Stimulated activated CD8-positive, alpha-beta memory T cell treated with anti-CD3 and anti-CD28 coated beads, Interleukin-7, amount 100 ng/mL, for 48 hours (primary cell): ENCODE measurements at places on chromosomes 5 and 9.

- no peak for DNase-seq
These were observed 21.9 kb downstream of the WNT8A start for GRCh38 chr5:138105709-138106108.

- DNase-seq: no peak
These were observed 18.9 kb downstream of the ASPN start for GRCh38 chr9:92463387-92463786.

DNA sequence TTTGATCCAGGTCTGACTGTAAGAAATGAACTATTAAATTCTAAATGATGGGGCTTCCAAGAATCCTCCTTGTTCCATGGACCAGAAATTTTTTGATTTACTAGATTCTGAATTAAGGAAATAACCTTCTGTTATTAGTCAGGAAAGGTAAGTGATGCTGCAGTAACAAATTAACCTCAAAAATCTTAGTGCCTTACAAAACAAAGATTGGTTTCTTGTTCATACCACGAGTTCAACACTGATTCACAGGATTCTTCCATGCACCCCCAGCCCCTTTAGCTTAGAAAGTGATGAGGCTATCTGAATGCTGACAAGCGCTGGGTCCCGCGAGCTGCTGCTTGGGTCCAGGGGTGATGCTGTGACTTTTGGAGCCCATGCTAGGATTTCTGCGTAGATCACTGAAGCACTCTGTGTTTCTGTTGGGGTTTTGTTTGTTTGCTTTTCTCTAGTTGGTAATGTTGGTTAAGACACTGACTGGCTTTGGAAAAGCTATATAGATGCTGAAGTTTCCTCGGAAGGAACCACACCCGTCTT is 52.3 kb downstream of the COL15A1 start:
- no peak for DNase-seq

DNA sequence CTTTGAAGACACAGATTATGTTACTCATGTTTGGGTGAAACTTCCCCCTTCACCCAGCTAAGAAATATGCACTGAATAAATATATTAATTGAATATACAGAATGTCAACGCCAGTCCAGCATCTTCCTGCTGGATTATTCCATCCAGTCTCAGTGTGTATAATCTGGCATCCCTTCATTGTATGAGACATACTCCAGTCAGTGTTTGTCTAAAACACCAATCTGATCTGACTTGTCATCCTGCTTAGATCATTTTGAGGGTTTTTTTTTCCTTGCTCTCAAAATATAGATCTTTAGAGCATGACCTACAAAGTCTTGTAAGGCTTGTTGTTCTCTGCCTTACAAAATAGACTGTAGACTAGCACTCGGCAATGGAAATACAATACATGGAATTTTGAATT is 195.1 kb downstream of the SMARCA2 start:
- DNase-seq: no peak

DNA sequence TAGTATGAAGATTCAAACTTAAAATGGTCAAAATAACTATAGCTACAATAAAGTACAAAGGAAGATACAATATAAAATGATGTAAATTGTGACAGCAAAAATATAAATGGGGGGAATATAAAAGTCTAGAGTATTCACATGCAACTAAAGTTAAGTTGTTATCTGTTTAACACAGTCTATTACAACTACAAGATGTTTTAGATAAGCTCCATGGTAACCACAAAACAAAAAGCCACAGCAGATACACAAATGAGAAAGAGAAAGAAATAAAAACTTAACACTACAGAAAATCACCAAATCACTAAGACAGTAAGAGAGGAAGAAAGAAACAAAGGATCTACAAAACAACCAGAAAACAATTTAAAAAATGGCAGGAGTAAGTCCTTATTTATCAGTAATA is 17.0 kb upstream of the SH3TC2 start:
- no peak for DNase-seq

DNA sequence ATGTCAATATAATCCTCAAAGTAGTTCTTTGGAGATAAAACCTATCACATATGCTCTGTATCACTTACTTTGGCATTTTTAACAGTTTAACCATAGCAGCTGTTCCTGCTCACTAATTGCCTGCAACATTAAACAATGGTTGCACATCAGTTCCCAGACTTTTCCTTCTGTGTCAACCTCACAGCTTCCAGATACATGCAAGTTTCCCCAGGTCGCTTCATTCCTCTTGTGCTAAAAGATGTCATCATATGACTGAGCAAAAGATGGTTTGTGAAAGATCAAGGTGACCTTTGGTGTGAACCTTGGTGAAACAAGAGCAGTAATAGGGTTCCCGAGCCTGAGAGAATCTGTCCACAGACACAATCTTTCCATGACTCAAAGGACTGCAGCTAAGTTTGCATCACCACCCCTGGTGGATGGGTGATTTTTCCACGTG is 500.4 kb upstream of the PAPPA start:
- DNase-seq: no peak

GRCh38 chr5:52895572-52896413 is 93.4 kb upstream of the ITGA2 start:
- DNase-seq: no peak

DNA sequence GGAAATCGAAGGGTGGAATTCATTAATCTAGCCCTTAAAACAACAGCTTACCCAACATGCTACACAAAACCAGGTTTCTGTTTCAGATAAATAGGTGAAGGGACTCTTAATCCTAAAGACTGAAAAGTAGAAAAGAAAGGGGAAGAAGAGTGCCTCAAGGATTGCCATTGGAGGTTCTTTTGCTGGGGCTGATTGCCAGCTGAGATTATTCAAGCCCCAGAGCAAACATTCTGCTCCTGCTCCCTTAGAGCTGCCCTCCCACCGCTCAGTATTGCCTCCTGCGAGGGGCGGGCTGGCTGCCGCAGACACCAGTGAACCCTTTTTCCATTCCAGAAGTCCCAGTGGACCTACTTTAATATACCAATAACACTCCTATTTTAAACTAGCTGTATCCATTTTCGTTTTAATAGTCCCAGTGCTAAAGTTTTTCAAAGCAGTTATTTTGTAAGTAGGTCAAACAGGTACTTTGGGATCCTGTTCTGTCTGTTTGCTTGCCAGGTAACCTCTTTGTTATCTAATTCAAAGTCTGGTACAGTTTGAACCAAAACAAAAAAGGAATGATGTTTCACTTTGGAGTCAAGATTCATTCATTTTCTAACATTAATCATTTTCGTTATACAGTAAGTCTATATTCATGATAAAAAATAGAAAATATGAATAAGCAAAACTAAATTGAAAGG is 38.6 kb downstream of the HMGCS1 start:
- DNase-seq: no peak

GRCh38 chr5:68463606-68464005 is 248.1 kb downstream of the PIK3R1 start:
- no peak for DNase-seq

- no peak for DNase-seq
These were observed 44.3 kb upstream of the GPR151 start for GRCh38 chr5:146560205-146560812.

DNA sequence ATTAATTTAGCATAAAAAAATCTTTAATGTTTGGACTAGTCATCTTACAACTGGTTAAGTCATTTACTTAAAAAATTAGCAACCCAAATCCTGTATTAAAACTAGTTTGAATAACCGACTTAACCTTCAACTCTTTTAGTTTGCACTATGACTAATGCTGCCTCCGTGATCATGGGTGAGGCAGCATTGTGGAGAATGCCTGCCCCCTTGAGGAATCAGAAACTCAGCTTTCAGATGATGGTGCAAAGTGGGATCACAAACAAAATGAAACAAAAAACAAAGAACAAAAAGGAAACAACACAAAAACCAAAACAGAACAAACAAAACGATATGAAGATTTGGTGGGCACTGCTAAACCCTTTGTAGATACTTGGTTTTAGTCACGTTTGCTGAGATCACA is 127.0 kb upstream of the PALM2AKAP2 start:
- no peak for DNase-seq
